Testis (tissue), 5 donors: ENCODE measurements at places on chromosomes 2 and 18. TPM values are rescaled to one million over a fixed set of nuclear protein-coding genes. Genes with fewer than 3 reads are reported as not detected.
A peak's percentile ranks its signal among the peaks of the same experiment; 100 is the strongest.

Gene MARCO
- 16.0 TPM for polyA plus RNA-seq

DNA sequence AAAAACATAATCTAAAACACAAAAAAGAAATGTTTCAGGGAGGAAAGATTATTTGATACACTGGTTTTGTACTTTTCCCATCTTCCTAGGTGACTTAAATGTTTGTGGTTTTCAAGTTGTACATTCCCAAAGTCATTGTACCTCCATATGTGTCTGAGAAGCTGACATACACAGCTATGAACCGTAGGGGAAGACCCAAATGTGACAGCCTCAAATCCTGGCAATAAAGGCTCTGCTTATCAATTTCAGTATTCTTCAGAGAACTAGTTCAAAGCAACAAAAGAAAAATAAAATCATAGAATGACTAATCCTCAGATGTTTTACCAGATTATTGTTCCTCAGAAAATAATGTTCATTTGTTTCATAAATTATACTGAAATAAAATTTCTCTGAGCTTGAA is 2.5 kb downstream of the DYNC2LI1 start:
- DNase-seq: no peak

DNA sequence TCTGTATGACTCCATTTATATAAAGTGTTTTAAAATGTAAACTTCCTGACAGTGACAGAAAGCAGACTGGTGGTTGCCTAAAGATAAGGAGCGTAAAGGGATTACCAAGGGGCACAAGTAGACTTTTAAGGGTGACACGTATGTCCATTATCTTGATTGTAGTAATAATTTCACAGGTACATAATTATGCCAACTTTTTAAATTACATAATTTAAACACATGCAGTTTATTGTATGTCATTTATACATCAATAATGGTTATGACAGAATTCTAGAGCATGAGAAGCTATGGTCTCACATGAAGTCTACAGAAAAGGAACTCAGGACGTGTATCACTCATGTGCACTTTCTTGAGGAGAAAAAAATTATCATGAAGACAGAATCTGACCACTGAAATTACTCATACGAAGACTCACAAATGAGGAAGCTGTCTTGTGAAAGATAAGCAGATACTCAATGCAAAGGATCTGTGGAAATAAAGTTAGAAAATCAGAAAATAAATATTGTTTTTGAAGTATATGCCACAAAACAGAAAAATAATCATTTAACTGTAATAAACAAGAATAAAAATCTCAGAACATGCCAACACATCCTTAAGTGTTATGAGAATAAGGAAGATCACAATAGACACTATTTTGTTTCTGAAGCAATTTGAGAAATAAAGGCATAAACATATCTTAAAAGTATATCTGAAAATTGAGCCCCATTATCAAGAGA is 84.4 kb downstream of the TMEM131 start:
- no peak for DNase-seq

GRCh38 chr2:23753291-23754010 is 173.5 kb downstream of the ATAD2B start:
- no peak for DNase-seq

DNA sequence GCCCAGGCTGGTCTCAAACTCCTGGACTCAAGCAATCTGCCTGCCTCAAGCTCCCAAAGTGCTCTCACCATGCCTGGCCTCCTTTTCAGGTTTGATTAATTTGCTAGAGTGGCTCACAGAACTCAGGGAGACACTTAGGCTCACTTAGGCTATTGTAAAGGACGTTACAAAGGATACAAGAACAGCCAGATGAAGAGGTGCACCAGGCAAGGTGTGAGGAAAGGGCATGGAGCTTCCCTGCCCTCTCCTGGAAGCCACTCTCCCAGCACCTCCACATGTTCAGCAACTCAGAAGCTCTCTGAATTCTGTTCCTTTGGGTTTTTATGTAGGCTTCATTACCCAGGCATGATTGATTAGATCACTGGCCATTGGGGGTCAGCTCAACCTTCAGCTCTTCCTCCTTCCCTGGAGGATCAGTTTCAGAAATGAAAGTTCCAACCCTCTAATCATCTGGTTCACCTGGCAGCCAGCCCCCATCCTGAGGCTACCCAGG is 78.7 kb upstream of the RGPD5 start:
- peak; percentile 66 for DNase-seq

Gene SCN3A
- 6.3 TPM for polyA plus RNA-seq

Gene CFC1
- polyA plus RNA-seq: not detected

Gene GREB1
- polyA plus RNA-seq: 29.8 TPM

- no peak for DNase-seq
These were observed 47.6 kb downstream of the ITGAV start for GRCh38 chr2:186637497-186637800.

DNA sequence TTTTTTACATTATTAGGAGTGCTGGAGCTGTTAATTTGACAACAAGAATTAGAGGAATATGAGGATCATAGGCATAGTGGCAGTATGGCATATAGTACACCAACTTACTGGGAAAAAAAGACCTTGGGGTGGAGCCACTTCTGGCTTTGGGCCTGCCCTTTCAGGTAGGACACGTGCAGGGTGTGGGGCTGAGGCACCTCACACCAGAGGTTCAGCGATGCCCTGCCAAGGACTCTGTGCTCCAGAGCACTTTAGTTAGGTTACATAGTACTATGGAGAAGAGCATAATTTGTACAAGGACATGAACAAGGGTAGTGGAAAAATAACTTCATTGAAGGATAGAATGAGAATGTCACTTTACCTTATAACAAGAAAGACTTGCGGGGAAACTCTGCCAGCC is 77.1 kb upstream of the CD302 start:
- no peak for DNase-seq

- no peak for DNase-seq
These were observed 289.6 kb downstream of the CYP26B1 start for GRCh38 chr2:71858071-71858470.

Gene AMER3
- polyA plus RNA-seq: 0.99 TPM

Gene TSPYL6
- polyA plus RNA-seq: 53.9 TPM

- no peak for DNase-seq
These were observed 38.0 kb downstream of the DCDC2C start for GRCh38 chr2:3741396-3741795.

DNA sequence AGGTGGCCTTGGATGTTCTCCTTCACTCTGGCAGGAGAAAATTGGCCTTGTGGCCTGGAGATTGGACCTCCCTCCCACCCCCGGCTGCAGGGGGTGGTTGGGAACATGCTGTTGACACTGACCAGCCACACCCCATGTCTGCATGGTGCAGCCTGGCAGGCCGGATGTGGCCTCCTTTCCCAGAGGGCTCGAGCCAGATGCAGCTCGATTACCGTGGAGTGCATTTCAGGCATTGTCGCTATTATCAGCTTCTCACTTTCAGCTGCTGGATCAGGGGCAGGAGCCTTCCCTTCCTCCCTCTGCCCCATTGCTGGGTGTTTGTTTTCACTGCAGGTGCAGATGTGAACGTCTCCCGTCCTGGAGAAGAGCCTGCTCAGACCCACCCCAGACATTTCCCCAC is 211.0 kb upstream of the SIX2 start:
- no peak for DNase-seq

- DNase-seq: no peak
These were observed 32.9 kb downstream of the ZC3H15 start for GRCh38 chr2:186518945-186519344.

- DNase-seq: no peak
These were observed 107.8 kb downstream of the NBEAL1 start for GRCh38 chr2:203122317-203122986.

GRCh38 chr2:158967731-158968395 is 577 bp upstream of the TANC1 start:
- peak; percentile 63 for DNase-seq

DNA sequence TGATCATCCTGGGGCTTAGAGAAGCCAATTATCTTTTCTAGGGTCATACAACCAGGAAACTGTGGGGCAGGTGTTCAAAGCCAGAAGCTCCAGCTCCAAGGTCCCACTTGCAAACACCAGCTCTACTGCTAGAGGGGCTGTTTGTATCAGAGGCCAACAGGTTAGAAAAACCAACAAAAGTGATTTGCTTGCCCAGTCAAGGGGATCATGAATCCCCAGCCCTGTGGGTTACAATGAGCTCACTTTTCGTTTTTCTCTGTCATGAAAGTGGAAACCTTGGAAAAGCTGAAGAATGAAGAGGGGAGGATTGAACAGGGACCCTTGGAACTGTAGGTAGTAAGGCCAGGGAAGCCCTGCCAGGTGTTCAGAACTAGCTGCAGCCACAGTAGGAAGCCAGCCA is 119.2 kb downstream of the SPP2 start:
- DNase-seq: no peak

Gene LIMS1
- polyA plus RNA-seq: 44.8 TPM

DNA sequence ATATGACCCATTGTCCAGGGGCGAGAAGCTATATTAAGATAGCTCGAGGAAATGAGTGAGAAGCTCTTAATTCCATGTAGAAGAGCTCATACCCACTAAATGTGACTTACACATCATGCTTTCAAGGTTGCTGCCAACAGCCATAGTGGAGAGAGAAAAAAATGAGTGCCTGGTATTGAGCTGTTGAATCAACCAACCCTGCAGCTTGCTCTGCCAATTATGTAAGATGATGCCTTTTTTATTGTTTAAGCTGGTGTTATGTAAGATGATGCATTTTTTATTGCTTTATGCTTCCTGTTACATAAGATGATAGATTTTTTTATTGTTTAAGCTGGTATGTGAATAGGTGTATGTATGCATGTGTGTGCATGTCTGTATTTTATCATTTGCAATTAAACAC is 228.2 kb downstream of the CCDC178 start:
- no peak for DNase-seq

GRCh38 chr2:38898256-38898655 is 8.6 kb downstream of the ARHGEF33 start:
- no peak for DNase-seq

Gene NT5C1B
- polyA plus RNA-seq: 74.9 TPM

GRCh38 chr2:20012282-20013125 is at the start of gene MATN3:
MATN3 (minus strand) TSS chr2:20012668; CDS start chr2:20012631, 37 bp downstream.
- peak; percentile 31 for DNase-seq

- DNase-seq: no peak
These were observed 37.9 kb upstream of the SMAD7 start for GRCh38 chr18:48988508-48989303.

Gene MC4R
- polyA plus RNA-seq: not detected

DNA sequence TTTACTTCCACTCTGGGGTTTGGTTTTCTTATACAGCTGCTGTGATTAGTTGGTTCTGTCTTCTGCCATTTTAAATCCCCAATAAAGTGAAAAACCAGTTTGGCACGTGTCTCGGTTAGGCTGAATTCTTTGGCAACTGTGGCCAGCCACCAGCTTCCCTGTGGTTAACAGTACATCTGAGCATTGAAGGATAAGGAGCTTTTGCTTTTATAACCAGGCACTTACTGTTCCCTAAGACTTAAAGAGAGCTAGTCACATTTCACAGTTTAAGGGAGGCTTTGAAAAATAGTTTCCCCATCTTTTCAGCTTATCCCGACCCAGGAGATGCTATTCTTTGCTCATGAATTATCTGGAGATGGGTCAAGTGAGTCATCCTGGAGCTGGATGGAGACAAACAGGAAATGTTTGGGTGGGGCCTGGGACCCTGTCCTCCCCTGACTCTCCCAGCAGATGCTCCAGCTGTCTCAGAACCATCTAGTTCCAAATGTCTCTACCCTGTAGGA is 57.3 kb upstream of the EML6 start:
- no peak for DNase-seq

Gene CNDP1
- 0.40 TPM for polyA plus RNA-seq

- no peak for DNase-seq
These were observed 222.9 kb upstream of the FN1 start for GRCh38 chr2:215658635-215659305.

GRCh38 chr2:120448961-120449810 is 103.2 kb downstream of the INHBB start:
- DNase-seq: no peak

Gene LYG1
- polyA plus RNA-seq: 2.9 TPM

DNA sequence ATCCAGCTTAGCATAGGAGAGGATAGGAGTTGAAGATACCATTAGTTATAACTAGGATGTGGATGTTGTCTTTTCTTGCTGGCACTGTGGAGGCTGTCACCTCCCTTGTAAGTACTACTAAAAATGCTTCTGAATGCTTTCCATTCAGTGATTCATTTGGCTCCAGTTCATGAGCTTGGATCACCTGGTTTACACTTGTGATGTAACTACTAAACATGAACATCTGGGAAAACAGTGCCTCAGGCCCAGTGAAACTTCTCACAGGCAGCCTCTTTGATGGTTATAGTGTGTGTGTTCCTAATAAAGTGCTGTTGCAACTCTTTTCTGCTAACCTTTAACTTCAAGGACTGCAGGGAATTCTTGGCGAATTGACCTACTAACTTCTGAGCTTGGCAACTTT is 13.0 kb upstream of the SLC9A2 start:
- DNase-seq: no peak

- DNase-seq: no peak
These were observed 96.0 kb downstream of the RHOB start for GRCh38 chr2:20542746-20543468.

Gene DTNA
- polyA plus RNA-seq: 18.9 TPM

Gene DSG3
- polyA plus RNA-seq: 0.16 TPM

DNA sequence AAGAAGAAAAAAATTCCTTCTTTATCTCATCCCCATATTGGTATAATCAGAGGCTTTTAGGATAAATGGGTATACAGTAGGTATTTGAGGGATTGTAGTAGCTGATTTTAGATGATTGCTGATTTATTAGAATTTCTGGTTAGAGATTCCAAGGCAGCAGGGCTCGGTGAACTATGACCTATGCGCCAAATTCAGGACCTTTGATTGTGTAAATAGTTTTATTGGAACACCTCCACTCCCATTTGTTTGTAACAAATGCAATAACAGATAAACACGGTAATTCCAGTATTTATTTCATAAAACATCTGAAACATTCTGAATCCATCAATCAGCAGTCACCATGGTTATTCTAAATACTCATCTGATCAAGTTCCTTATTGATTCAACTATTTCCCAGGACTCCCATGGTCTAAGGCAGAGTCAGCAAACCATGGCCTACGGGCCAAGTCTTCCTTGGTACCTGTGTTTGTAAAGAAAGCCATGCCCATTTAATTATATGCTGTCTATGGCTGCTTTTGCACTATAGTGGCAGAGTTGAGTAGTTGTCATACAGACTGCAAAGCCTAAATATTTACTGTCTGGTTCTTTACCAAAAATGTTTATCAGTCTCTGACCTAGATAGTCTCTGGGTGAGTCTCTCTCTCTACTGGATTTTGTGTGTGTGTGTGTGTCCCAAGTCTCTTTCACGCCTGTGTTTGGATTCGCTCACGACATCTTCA is 4.3 kb downstream of the MGAT5 start:
- no peak for DNase-seq

Gene TLX2
- polyA plus RNA-seq: 1.1 TPM

Gene LRRFIP1
- polyA plus RNA-seq: 17.4 TPM

DNA sequence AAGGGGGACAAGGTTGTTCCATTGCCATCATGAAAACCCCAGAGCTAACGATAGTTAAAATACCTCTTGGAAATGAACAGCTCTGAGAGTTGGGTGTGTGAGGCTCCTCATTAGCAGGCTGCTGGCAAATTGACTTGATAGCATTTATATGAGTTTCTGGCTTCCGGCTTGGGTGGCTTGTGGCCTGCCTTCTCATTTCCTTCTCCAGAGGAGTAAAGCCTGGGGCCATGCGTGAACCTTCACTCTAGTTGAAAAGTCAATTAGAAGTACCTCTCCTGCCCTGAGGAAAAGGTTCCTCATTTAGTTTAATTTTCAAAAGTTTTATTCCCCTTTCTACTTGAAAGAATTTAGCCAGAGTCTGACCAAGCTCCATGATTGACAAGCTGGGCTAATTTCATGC is 67.1 kb downstream of the MGAT5 start:
- DNase-seq: no peak
